ENCODE measurements at places on chromosomes 3 and 15. TPM values are rescaled to one million over a fixed set of nuclear protein-coding genes. Genes with fewer than 3 reads are reported as not detected.
A peak's percentile ranks its signal among the peaks of the same experiment; 100 is the strongest.

PDZRN3 gene
- total RNA-seq, result 13.6 TPM

SLCO2A1 gene
- 26.3 TPM for total RNA-seq

LYZL4 gene
- not detected for total RNA-seq

GRCh38 chr3:108380128-108380795 lies 83.9 kb downstream of the HHLA2 start:
- H3K27ac ChIP-seq, result no peak overlapping the region
- no peaks in the 10 kb centered on the region for H3K4me1 ChIP-seq
- no peak overlapping the region for H3K4me3 ChIP-seq
- DNase-seq, result no peak
- H3K27me3 ChIP-seq, result no peaks in the 10 kb centered on the region

DNA sequence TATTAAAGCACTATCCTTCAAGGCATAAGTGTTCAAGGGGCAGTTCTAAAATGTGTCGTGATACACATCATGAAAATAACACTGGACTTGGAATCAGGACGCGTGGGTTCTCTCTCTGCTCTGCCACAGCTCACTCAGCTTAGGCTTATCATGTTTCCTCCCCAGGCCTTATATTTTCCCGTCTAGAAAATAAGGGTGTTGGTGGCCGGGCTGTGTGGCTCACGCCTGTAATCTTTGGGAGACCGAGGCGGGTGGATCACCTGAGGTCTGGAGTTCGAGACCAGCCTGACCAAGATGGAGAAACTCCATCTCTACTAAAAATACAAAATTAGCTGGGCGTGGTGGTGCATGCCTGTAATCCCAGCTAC lies 223.0 kb downstream of the OPA1 start:
- no peak for DNase-seq
- no peaks in the 10 kb centered on the region for H3K36me3 ChIP-seq
- no peaks in the 10 kb centered on the region for H3K27me3 ChIP-seq
- no peak overlapping the region for H3K27ac ChIP-seq
- H3K4me1 ChIP-seq, result peaks cover 4% of the 10 kb centered on the region
- no peak overlapping the region for H3K4me3 ChIP-seq

- H3K36me3 ChIP-seq, result no peaks in the 10 kb centered on the region
- no peaks in the 10 kb centered on the region for H3K4me1 ChIP-seq
- H3K27ac ChIP-seq, result no peak overlapping the region
Measured at GRCh38 chr15:83115410-83115809, 8.0 kb downstream of the TM6SF1 start.

DNA sequence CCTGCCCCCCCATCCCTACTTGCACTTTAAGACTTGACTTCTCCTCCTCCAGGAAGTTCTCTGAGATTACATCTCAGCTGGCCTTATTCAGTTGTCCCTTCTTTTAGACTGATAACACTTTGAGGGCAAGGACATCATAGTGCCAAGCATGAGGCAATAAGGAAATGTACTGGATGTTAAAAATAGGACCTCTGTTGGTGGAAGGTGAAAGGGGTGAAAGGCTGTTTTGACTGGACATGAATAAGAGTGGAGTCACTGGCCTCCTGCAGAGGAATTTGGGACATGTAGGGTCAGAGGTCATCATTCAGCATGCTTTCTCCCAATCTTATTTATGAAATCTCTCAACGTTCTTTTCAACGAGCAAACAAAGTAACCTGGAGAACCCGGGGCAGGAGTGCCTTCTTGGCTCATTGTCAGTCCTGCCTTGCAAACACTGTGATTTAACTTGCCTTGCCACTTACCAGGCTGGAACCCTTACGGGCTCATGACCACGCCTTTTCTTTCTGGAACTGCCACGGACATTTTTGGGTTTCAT lies 38.6 kb downstream of the TRIM71 start:
- no peaks in the 10 kb centered on the region for H3K36me3 ChIP-seq
- no peak for DNase-seq
- no peaks in the 10 kb centered on the region for H3K27me3 ChIP-seq
- H3K4me1 ChIP-seq, result no peaks in the 10 kb centered on the region
- no peak overlapping the region for H3K27ac ChIP-seq
- H3K4me3 ChIP-seq, result no peak overlapping the region

DNA sequence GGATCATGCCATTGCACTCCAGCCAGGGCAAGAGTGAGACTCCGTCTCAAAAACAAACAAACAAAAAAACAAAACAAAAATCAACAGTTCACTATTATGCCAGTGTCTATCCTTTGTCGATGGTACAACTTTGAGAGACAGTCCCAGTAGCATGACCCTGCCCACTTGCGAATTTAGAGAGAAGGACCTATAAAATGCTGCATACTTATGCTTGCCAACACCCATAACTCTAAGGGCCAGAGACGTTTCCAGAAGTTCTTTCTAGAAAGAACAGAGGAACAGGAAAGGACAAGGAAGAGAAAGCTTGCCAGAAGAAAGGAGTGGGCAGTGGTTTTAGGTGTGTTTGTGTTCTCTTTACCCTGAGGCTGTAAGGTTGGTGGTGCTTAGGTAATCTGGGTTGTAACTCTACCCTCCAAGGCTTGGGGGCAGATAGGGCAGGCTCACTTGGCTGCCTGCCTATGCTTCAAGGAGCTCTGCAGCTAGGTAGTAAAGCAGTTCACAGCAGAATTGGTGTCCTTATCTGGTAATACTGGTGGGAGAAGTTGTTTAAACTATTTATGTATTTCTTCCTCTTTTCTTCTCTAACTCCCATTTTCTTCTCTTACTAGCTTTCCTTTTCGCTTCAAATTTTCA lies 50.6 kb upstream of the SPPL2A start:
- peak; percentile 82 for DNase-seq
- H3K4me3 ChIP-seq, result no peak overlapping the region
- H3K36me3 ChIP-seq, result no peaks in the 10 kb centered on the region
- H3K27ac ChIP-seq, result peak overlapping the region; percentile 62
- H3K4me1 ChIP-seq, result no peaks in the 10 kb centered on the region

DNA sequence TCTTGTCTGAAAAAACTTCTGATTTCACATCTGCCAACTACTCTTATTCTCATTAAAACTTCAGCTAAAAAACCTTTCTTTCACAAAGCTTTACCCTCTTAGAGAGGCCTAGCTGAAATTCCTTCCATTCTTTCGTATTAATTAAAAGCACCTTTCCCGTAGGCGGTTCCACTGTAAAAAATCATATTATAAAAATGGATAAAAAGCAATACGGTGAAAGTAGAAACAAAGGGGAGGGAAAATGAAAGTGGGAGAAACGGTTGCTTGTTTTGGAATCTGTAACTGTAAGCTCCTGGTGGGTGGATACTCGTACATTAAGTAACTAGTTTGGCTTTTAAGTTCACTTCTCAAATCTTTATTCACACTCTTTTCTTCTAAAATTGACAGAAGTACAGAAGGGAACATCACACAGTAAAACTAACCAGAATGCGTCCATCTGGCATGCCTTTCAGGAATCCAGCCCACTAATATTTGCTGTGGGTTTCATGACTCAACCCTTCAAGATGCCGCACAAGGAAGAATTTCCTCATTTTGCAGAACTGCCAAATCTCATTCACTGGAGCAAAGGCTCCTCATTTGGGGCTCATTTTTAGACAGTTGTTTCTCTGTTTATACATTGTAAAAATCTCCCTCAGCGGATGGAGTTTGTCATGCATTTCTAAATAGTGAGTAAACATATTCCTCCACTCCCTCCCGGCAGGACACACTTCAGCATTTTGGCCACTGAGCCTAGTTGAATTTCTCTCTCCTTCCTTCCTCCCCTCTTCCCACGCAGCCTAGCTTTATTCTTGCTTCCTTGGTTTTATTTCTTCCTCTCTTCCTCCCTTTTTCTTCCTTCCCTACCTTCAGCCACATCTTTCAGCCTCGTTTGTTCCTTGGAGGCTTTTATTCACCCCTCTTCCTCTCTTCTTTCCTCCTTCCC lies 419.5 kb upstream of the NAALADL2 start:
- H3K27ac ChIP-seq, result peak overlapping the region; percentile 97
- peak overlapping the region; percentile 67 for H3K4me3 ChIP-seq
- no peaks in the 10 kb centered on the region for H3K27me3 ChIP-seq
- H3K4me1 ChIP-seq, result no peaks in the 10 kb centered on the region

- no peak overlapping the region for H3K27ac ChIP-seq
- DNase-seq, result no peak
- no peaks in the 10 kb centered on the region for H3K4me1 ChIP-seq
- no peak overlapping the region for H3K4me3 ChIP-seq
Measured at GRCh38 chr15:91231703-91232102, 131.6 kb downstream of the SV2B start.

- H3K27ac ChIP-seq, result no peak overlapping the region
- DNase-seq, result peak; percentile 26
- no peak overlapping the region for H3K4me3 ChIP-seq
- no peaks in the 10 kb centered on the region for H3K36me3 ChIP-seq
Measured at GRCh38 chr3:139122221-139122581, 77.5 kb upstream of the PRR23C start.

DNA sequence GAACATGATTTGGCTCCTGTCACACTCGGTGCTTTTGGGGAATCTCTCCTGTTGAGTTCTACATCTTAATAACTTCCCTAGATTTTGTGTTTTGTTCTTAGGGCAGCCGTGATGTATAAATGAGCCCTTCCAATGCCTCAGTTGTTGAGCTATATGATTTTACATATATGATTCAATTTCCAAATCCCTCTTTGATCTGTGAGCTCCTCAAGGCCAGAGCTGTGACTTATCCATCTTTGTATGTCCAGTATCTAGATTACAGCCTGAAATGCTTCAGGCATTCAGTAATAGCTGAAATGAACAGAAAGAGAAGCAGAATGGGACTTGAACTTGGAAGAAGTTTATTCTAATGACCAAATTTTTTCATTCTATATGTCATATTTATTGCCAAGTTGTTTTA lies 26.6 kb downstream of the CGGBP1 start:
- peak overlapping the region; percentile 1 for H3K4me3 ChIP-seq
- no peaks in the 10 kb centered on the region for H3K4me1 ChIP-seq
- no peaks in the 10 kb centered on the region for H3K27me3 ChIP-seq
- no peak for DNase-seq

DNA sequence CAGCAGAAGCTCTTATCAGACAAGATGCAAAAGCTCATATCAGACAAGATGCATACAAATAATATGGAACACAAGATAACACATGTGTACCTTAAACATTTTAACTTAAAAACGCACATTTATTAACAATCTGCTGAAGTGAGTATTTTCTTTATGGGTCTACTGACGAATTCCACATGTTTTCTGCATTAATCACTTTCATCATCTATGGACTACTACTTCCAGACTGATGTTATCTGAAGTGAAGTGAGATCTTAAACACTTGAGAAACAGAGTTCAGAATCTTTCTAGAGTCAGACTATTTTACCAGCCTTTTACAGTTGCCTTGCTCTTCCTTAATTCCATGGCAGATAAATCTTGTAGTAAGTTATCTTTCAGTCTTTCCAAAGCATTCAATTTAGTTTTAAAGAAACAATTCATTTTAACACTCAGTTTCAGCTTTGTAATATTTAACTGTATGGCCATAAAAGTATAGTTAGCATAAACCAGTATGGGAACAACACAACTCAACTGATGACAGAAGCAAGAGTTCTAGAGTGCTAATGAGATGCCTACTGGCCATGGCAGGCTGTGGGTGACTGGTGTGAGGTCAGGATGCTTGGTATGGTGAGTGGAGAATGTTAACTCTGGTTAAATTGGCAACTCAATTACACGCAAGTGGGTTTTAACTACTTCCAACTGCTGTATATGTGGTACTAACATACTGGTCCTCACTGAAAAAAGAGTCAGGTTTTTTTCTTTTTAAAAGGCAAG lies 9.8 kb downstream of the CMTM6 start:
- no peak overlapping the region for H3K27ac ChIP-seq
- H3K4me1 ChIP-seq, result peaks cover 7% of the 10 kb centered on the region
- no peak overlapping the region for H3K4me3 ChIP-seq

DNA sequence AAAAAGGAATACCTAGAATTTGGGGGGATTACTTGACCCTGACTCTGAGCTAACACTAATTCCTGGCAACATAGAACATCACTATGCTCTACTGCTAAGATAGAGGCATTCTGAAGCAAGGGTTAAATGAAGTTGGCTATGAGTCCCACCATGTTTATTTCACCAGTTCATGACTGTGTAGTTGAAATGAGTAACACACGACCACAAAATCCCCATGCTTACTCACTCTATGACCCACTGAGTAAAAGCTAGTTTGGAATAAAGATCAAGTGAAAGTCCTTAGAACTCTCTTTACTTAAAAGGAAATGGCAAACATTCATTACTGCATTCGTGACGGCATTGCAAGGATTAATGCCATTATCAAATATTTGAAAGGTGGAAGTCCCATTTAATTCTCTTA lies 47.4 kb downstream of the MRPL46 start:
- H3K27ac ChIP-seq, result no peak overlapping the region
- no peaks in the 10 kb centered on the region for H3K36me3 ChIP-seq
- H3K27me3 ChIP-seq, result no peaks in the 10 kb centered on the region
- no peaks in the 10 kb centered on the region for H3K4me1 ChIP-seq

GRCh38 chr15:70701891-70702568 lies 61.3 kb downstream of the UACA start:
- H3K36me3 ChIP-seq, result no peaks in the 10 kb centered on the region
- no peaks in the 10 kb centered on the region for H3K27me3 ChIP-seq
- no peaks in the 10 kb centered on the region for H3K4me1 ChIP-seq
- H3K4me3 ChIP-seq, result no peak overlapping the region
- no peak overlapping the region for H3K27ac ChIP-seq

Measured in colonic mucosa (tissue), 4 donors.